ENCODE measurements at places on chromosomes 12 and 14.

DNA sequence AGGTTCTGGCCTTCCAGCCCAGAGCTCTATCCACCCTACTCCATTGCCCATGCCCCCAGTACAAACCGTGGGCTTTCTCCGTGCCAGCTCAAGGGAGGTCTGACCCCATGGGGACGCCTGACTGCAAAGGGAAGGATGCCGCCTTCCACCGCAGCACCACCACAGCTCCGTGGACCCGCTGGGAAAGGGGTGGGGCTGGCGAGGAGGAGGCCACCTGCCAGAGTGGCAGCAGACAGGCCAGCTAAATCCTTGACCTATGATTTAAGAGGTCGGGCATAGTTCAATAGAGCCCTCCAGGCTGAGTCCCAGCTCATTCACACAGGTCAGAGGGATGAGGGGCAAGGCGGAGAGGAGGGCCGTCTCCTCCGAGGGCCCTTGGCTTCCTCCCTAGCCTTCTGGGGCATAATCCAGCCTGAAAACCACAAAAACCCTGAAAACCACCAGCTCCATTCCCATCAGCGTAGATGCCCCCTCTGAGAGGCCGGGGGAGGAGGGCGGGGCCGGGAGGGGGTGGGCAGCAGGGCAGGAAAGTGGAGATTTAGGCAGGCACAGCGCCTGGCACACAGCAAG is 14.9 kb upstream of the FIGNL2 start:
- DNase-seq = no peak

DNA sequence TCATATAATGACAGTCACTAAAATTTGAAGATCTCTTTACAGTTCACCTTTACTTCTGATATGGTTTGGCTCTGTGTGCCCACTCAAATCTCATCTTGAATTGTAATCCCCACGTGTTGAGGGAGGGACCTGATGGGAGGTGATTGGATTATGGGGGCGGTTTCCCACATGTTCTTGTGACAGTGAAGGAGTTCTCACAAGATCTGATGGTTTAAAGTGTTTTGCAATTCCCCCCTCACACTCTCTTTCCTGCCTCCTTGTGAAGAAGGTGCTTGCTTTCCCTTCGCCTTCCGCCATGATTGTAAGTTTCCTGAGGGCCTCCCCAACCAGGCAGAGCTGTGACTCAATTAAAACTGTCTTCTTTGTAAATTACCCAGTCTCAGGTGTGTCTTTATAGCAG is 27.3 kb upstream of the CD9 start:
- no peak for DNase-seq

- peak; percentile 43 for DNase-seq
Measured at GRCh38 chr12:49644620-49644994, 21.2 kb downstream of the PRPF40B start.

DNA sequence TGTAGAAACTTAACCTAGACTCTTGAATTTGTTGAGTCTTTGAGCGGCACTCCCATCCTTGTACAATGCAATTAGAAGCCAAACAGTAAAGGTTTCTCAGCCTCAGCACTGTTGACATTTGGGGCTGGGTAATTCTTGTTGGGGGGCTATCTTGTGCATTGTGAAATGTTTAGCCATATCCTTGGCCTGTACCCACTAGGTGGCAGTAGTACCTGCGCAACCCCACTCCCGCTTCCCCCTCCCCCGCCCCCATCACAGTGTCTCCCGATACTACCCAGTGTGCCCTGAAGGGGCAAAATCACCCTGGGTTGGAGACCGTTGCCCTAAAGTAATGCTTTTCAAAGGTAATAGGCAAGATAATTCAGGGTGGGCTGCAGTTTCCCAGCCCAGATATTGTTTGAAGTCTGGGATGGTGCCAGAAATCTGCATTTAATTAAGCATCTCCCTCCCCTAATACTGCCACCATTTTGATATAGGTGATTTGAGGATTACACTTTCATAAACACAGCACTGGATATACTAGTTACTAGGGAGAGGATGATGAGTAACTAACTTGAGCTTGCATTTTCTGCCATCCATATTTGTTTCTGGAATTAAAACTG is 1.8 kb downstream of the COX6A1 start:
- no peak for DNase-seq

DNA sequence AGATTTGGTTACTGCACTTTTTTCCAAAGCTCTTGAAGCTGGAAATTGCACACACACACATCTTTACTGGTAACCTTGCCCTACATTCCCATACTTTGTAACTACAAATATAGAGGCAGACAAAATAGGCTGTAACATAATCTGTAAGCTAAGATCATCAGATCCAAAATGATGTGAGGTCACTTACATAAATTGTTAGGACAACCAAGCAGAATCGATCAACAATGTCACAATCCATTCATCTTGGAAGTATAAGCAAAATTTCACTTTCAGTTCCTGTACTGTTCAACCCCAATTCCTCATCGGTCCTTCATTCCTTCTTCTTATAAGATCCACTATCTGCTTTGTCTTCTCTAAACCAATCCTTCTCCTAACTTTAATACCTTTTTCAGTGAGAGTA is 72.6 kb downstream of the EPS8 start:
- DNase-seq = no peak

All from NCI-H446 treated with DMSO at 0.1 percent for 48 hours (cell line).